ENCODE measurements at places on chromosomes 2 and 18.
A peak's percentile ranks its signal among the peaks of the same experiment; 100 is the strongest.

DNA sequence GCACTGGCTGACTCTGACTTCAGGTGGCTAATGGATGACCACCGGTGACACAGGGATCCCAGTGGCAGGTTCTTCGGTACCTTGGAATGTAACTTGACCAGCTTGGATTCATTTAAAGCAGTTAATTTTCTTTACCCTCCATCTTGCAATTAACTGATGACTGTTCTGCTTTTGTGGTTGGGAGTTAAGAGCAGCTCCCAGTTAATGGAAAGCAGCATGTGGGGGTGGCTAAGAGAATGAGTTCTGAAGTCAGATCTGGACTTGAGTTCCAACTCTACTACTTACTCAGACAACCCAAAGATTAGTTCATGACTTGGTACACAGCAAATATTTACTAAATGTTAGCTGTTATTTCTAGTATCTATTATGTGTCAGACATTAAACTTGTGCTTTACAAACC, 58.5 kb downstream of the FAM228A start:
- no peak for DNase-seq

DNA sequence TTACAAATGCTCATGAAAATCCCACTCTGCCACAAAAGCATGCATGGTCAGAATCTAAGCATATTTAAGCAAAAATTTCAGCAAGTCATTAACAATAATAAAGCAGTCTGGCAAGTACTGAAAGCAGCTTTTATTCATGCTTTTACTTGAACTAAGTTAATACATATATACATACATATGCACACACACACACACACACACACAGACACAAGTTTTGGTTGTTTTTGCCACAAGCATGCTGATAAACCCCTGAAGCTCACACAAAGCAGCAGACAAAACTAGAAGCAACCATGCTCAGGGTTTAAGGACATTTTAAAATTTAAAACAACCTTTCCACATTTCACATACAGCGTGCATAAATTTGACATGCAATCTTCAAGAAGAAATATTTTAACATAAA, 819.1 kb upstream of the FSHR start:
- no peak for DNase-seq

- DNase-seq, result no peak
Measured at GRCh38 chr2:236988690-236989624, 96.7 kb upstream of the COPS8 start.

DNA sequence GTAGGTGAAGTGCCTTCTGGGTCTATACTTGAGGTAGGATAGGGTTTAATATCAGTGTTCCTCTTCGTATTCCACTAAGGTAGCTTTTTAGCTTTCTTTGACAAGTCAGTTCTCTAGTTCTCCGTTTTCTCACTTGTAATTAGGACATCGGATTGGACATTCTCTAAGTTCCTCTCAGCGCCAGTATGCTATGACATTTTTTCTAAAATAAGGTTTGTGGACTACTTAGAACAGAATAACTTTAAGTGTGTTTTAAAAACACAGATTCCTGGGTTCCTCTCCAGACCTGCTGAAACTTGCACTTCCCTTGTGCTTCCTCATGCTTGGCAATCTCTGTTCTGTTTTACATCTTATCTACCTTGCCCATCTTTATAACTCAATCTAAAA, 69.3 kb upstream of the YWHAQ start:
- no peak for DNase-seq

GRCh38 chr2:107285621-107286299, 399.8 kb upstream of the ST6GAL2 start:
- DNase-seq, result peak; percentile 2

Measured in NCI-H446 treated with DMSO at 0.1 percent for 48 hours (cell line).